ENCODE measurements at places on chromosomes 3 and 15.

DNA sequence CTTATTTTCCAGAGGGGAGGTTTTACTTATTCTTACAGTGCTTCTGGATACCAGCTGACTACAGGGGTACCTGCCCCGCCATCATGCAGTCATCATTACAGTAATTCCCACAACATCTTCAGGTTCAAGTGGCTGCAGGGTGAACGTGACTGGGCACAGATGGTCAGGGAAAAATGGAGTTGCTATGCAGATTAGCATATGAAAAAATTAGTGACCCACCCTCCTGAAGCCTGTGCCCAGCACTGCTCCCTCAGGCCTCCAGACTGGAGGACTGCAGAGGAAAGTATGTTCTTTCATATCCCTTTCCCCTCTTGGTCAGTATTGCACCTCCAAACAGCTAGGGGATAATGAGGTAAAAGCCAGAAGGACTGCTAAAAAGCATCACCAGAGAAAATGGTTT lies 937.9 kb downstream of the TUSC7 start:
- no peak for DNase-seq

DNA sequence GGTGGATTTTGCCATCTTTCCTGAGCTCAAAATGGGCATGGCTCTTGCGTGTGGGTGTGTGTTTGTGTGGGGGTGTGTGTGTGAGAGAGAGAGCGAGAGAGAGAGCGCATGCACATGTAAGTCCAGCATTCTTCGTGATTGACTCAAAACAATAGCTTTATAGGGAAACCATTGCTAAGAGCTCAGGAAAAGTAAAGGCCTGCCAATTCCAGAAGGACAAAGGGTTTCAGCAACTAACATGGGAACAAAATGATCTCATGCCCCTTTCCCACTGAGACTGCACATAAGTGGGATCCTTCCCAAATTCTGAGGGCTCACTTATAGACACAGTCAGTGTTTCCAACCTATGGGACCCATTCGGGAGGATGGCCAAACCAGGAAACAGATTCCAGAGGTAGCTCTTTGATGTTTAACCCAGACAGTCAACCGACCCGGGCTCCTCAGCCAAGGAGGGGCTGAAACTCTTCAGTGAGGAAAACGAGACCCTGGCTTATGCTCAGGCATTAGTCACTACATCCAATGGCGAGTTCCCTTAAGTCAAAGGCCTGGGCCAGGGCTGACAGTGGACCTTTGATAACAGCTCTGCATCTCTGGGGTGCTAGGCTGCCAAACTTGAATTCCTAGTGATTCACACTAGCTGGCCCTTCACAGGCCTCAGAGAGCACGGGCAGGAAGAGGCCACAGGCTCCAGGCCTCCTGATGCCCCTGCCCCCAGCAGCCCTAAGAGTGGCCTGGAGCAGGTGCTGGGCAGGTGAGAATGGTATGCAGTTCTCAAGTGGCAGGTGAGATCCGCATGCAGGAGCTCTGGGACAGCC lies 305.0 kb upstream of the C2CD4B start:
- no peak for DNase-seq

- no peak for DNase-seq
These were observed 105.2 kb downstream of the LIPC start for GRCh38 chr15:58537033-58537432.

- no peak for DNase-seq
These were observed 7.9 kb upstream of the RTP3 start for GRCh38 chr3:46489875-46490274.

GRCh38 chr15:69536726-69537512 lies 84.3 kb downstream of the RPLP1 start:
- DNase-seq, result no peak

DNA sequence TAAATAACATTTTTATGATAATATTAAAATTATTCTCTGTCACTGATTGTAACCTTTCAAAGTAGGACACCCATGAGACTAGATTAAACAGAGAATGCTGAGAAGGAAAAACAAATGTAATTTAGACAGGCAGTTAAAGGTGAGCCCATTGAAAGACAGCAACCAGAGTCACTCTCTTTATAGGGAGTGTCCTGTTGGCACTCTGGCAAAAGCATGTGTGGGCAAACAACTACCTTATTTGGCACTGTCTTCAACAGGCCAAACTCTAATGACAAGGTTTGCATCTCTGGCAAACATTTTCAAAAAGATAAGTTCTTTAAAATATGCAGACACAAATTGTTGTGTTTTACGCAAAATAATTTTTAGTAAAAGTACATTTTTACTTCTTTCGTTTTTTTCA lies 29.8 kb downstream of the NFKBIZ start:
- no peak for DNase-seq

- DNase-seq, result no peak
These were observed 5.9 kb downstream of the CLK3 start for GRCh38 chr15:74621546-74621920.

DNA sequence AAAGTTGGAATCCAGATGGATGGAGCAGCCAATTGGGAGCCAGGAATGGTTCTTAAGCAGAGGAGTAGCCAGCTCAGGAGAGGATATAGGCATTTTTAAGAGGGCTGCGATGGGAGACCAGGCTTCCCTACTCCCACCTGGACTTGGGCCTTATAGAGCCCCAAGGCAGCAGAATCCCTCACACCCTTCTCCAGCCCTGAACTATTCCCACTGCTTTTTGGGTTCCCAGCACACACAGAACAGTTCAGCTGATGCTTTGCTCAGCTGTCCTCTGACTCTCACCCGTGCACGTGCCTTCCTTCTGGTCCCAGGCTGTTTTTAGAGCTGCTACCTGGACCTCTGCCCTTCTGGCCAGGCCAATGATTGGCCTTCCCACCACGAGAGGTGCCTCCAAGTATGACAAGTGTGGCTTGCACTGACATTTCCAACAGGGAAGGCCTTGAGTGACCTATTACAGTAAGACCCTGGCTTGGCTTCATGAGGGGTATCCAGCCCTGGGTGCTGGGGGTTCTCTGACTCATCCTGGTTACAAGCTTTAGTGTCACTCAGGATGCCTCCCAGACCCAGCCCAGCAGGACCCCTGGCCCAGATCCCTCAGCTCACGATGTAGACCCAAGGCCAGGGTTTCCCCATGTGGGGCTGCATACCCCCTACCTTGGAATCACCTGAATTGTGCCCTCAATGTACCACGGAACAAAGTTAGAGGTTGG lies 25.2 kb downstream of the NOX5 start:
- DNase-seq, result no peak

DNA sequence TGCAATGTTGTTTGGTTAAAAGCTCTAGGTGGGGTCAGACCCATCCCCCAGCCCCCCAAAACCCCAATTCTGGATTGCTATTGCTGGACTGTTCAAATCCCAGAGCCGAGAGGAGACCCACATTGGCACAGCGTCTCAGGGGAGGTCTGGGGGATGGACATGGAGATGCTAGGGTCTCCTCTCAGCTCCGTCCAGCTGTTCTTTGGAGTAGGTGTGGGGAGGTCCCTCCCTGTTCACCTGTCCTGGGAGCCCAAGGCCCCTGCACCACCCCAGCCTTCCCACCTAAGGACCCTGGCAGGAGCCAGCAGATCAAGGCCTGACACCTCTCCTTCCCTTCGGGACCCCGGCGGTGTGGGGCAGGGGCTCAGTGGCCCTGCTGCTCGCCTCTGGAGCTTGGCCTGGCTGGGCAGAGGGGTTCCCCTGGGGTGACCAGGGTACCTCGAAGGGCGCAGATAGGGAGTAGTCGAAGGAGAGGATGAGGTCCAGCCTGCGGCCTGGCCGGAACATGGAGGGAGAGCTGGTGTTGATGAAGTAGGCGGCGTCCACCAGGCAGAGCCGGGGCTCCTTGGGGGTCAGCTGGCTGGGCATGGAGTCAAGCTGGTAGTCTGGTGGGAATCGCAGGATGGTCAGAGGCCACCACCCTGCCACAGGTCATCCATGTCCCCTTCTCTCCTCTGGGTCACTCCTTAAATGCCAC lies 23.9 kb downstream of the PLA2G4D start:
- no peak for DNase-seq

DNA sequence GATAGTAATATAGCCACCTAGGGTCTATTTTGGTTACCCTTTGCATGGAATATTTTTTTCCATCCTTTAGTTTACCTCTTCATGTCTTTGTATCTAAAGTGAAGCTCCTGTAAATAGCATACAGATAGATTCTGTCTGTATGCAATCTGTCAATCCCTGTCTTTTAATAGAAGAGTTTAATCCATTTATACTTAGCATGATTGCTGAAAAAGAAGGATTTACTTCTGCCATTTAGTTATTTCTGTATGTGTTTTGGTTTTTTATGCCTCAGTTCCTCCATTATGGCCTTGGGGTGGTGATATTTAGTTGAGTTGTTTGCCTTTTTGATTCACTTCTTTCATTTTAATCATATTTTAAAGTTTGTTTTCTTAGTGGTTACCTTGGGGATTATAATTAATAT lies 29.0 kb downstream of the PCCB start:
- no peak for DNase-seq

DNA sequence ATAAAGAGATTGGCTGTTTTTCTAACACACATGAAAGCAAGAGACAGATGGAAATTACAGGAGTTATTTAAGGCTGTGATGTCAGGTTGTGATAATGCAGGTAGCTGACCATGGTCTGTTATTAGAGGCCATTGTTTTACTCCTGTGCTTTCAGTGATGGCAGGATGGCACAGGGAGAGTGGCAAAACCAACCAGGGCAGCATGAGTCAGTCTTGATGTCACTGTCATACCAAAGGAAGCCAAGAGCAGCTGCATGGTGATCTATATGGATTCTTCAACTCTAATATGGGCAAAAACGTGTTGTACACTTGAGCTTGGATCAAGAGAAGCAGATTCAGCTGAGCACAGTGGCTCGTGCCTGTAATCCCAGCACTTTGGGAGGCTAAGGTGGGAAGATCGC lies 91.8 kb upstream of the LMOD3 start:
- no peak for DNase-seq

- DNase-seq, result no peak
These were observed 15.5 kb upstream of the CCDC33 start for GRCh38 chr15:74220475-74221248.
